ENCODE measurements at places on chromosomes 5 and 9.

- DNase-seq: no peak
Measured at GRCh38 chr9:95985440-95986055, 110.1 kb downstream of the ERCC6L2 start.

DNA sequence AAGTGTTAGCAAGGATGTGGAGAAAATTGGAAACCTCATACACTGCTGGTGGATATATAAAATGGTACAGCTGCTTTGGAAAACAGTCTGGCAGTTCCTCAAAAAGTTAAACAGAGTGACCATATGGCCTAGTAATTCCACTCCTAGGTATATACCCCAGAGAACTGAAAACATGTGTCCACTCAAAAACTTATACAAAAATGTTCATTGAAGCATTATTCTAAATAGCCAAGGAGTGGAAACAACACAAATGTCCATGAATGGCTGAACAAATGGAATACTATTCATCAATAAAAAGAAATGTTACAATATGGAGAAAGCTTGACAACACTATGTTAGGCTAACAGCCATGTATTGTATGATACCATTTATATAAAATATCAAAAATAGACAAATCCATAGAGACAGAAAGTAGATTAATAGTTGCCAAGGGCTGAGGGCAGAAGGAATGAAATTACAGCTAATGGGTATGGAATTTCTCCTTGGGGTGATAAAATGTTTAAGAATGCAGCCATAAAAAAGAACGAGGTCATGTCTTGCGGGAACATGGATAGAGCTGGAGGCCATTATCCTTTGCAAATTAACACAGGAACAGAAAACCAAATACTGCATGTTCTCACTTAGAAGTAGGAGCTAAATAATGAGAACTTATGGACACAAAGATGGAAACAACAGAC lies 33.6 kb upstream of the FBP1 start:
- no peak for DNase-seq

GRCh38 chr5:145835848-145836239 lies 702 bp upstream of the PRELID2 start:
- peak; percentile 69 for DNase-seq

DNA sequence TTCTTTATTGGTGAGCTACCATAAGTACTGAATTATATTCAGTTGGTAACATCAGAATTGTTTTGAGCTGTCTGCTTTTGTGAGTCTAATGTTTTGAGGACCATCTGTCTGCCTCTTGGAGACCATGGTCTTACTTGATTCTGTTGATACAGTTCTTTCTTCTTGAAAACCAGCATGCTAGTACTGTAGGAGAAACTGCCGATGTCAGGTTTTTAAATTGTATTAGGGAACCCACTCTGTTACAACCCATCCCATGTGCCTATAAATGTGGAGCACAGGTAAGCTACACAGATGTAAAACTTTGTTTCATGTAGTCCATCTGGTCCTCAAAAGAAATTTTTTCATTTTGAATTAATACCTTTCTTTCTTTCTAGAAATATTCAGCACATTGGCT lies 103.4 kb upstream of the DMRTA1 start:
- DNase-seq: peak; percentile 39

DNA sequence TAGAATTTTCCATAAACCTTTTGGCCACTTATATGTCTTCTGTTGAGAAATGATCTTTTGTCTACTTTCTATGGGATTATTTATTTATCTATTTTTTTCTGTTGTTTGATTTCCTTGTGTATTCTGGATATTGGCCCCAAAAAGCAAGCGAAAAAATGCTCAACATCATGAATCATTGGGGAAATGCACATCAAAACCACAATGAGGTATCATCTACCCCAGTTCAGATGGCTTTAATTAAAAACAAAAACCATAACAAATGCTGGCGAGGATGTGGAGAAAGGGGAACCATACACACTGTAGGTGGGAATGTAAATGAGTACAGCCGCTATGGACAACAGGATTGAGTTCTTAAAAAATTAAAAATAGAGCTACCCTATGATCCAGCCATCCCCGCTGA lies 125.0 kb upstream of the LPCAT1 start:
- DNase-seq: no peak

GRCh38 chr5:141942185-141942857 lies 15.7 kb downstream of the PCDH12 start:
- DNase-seq: no peak

DNA sequence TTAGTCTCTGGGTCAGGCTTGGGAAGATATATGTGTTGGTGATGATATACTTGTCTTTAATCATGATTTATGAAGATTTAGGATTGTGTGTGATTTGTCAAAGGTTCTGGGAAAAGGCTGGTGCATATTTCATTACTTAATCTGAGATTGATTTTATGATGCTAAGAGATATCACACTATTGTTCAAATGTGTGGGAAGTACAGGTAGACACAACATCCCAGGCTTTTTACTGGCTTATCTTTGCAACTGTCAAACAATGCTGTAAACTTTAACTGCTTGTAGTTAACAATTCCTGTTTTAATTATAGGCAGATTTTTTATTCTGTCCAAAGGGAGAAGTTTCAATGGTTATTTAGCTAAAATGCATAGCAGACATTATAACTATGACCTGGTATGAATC lies 23.9 kb downstream of the PBX3 start:
- DNase-seq: no peak

DNA sequence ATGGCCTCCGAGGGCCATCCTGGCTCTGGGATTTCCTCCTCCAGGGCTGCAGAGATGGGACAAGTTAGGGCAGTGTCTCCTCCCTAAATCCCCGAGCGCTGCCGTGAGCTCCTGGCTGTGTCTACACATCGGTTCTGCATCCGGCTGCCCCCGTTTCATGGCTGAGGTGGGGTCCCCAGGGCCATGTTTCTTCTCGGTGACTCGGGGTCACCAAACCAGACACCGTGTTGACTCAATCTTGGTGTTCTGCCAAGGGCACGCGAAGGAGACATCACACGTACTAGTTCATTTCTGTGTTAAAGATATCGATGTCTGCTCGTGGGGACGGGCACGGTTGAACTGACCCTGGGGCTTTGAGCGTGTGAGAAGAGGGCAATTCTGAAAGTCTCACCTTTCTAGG lies 60.7 kb downstream of the COL5A1 start:
- DNase-seq: no peak

- no peak for DNase-seq
Measured at GRCh38 chr9:123327697-123328100, 28.3 kb upstream of the CRB2 start.

DNA sequence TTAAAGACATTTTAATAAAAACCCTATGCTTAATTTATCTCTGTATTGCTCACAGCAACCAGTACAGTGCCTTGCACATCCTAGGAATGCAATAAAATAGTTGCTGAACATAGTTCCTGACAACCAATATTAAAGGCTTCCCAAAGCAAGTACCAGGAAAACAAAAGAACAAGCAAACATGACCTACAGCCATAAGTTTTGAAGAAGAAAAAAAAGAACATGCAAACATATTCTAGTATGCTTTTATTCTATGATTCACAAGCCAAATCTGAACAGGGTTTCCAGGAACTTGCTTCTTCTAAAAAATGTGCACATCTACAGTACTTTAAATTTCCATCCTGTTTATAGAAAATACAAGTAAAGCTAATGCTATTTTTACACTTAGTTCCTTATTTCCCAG lies 4.5 kb downstream of the CEMIP2 start:
- no peak for DNase-seq

DNA sequence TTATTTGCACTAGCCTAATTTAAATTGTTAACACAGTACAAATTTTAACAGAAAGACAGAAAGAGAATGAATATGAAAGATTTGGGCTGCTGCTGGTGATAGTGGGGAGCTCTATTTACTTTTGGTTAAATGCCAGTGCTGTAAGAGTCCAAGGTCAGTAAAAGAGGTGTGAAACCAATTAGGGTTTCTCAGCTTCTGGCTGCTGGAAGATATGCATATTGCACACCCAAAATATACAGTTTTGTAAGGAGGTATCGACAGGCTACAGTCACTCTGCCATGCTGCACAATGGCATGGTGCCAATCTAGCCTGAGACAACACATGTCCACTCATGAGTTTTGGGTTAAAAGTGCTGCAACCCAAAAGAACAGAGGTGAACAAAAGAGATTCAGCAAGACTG lies 79.3 kb downstream of the PPP2R2B start:
- DNase-seq: no peak

DNA sequence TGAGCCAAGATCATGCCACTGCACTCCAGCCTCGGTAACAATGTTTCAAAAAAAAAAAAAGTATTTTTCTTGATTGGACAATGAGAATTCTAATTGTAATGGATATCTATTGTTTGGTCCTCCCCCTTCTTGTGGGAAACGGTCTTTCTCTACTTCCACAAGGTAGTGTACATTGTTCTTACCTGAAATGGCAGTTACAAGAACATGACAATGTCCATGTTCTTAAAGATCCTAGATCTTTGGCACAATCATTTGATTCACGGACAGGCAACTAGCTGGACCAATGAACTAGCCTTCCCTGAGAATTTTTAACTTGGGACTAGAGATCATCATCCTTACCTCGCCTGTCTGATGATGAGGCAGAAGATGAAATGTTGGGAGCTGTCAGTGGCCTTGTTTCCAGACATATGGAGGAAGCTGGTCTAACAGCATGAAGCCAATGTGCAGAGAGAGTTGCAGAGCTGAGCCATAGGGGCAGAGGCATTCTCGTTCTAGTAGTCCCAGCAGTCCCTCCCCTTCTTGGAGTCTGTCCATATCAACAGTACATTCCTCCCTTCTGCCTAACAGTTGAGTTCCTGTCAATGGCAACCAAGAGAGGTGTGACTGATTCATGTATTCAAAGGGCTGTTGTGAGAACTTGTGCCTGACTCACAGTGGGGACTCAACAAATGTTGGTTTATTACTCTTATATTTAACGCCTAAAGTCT lies 2.1 kb upstream of the MARCHF6 start:
- DNase-seq: no peak

DNA sequence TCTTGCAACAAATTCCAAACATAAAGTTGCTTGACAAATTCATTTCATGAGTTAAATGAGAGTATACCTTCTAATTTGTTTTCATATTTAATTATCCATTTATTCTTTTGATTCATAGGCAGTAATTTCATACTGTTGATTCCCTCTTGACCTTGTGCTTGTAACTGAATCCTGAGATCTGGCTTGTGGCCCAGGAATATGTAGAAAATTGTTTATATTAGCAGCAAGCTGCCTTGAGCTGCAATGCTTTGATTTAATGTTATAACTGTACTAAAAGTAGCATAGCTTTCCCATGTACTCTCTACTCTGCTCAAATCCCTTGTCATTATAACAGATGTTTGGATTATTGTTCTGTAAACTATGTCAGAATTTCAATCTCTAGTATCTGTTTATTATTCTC lies 780.7 kb downstream of the NR2F1-AS1 start:
- DNase-seq: no peak

DNA sequence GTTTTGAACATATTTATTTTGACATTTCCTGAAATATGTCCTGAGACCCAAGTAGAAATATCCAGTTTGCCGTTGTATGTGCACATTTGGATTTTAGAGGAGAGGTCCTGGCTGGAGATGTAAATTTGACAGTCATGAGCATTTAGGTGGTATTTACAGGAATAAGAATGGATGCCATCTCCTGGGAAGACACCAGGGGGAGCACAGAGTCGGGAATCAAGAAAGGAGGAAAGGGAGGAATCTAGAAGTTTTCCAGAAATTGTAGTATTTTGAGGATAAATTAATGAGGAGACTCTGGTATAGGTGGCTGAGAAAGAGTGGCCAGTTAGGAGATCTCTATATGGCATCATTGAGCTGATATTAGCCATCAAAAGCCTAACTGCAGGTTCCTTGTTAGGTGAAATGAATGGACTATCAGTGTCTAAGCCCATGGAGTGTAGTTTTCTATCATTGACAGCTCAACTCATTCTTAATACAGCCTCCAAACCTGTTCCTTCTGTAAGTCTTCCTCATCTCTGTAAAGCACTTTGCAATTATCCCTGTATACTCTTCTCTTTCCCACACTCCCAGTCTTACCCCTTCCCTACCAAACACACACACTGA lies 7.2 kb downstream of the GAPT start:
- peak; percentile 56 for DNase-seq

DNA sequence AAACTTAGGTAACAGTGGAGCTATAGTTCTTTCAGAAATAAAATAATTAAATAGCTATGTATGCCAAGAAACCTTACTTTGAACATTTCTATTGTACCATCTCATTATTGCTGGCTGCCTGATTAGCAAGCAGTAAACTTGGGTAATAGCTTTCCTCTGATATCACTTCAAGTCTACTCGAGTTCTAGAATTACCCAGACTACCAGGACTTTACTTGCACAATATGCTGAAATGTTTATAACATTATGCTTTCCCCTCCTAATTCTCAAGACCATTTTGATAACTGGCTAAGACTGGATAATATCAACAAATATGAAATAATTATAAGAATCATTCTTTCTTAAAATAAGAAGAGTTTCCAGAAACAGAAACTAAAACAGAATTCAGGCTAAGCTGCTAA lies 512.6 kb downstream of the RAB3C start:
- no peak for DNase-seq

DNA sequence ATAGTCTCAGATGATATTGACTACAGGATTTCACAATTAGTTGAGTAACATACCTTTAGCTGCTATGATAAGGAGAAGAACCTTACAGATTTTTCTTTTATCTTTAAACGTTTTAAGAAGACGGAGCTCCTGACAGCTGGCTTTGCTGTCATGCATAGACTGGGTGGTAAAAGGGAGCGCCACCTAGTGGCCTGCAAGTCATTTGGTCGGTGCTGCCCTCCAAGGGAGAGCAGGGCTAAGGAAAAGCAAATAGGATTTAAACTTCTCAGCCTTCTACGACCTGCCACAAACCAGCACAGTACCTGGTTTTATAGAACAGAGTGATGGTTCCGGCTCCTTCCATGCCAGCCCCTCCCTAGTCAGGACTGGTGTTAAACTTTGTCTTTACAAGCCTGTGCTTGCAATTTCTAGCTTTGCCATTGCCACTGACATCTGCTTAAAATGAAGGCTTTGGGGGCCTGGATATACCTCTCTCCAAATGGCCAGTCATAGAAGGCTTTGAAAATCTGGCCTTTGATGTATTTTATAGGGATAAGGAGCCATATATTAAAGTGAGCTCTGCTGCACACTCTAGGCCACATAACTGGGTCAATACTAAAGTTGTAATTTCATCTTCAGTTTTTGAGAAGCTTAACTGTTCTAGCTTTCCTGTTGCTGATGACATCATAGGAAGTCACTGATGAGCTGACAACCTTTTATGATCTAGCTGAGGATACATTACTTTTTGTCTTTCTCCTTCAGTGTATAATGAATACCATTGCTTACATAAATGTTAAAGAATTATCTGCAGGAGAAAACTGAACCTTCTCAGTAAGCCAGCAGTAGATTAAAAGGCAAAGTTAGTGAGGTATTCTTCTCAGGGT lies 31.1 kb upstream of the ADAMTSL1 start:
- peak; percentile 86 for DNase-seq

Measured in NCI-H82 (cell line).